ENCODE measurements at places on chromosomes 2 and 18.
A peak's percentile ranks its signal among the peaks of the same experiment; 100 is the strongest.

GRCh38 chr2:85682378-85682777 lies 11.8 kb upstream of the GNLY start:
- no peak for DNase-seq

DNA sequence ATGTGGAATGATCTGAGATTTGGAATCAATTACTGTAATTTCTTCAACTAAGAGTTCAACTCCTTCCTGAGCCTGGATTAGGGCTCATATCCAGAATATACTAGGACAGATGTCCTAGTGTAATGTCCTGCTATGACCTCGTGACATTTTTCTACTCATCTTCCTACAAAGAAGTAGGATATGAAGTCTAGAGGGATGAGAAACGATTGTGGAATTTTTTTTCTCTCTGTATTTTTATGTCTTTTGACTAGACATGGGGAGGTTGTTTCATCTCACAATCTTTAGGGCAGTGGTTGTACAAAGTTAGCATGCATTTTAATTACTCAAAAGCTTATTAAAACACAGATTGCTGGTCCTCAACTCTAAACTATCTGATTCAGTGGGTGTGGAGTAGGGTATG lies 203.0 kb downstream of the PARD3B start:
- DNase-seq, result no peak

GRCh38 chr2:17599617-17600016 lies 59.1 kb downstream of the VSNL1 start:
- no peak for DNase-seq

DNA sequence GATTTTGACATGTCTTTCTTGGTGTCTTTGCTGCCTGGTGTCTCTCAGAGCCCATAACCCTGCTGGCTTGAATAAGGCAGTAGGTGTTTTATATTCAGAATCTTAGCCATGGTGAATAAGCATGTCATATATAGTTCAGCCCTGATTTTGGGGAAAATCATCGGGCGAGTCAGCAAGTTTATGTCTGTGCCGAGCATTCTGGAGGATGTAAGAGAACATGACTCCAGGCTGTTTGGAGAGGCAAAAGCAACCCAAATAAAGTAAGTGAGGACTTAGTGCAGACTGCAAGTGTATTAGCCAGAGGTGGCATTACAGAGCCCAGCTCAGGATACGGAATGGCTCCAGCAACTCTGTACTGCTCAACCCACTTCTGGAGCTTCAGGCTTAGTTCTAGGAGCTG lies 50.3 kb downstream of the TCF7L1 start:
- DNase-seq, result no peak

DNA sequence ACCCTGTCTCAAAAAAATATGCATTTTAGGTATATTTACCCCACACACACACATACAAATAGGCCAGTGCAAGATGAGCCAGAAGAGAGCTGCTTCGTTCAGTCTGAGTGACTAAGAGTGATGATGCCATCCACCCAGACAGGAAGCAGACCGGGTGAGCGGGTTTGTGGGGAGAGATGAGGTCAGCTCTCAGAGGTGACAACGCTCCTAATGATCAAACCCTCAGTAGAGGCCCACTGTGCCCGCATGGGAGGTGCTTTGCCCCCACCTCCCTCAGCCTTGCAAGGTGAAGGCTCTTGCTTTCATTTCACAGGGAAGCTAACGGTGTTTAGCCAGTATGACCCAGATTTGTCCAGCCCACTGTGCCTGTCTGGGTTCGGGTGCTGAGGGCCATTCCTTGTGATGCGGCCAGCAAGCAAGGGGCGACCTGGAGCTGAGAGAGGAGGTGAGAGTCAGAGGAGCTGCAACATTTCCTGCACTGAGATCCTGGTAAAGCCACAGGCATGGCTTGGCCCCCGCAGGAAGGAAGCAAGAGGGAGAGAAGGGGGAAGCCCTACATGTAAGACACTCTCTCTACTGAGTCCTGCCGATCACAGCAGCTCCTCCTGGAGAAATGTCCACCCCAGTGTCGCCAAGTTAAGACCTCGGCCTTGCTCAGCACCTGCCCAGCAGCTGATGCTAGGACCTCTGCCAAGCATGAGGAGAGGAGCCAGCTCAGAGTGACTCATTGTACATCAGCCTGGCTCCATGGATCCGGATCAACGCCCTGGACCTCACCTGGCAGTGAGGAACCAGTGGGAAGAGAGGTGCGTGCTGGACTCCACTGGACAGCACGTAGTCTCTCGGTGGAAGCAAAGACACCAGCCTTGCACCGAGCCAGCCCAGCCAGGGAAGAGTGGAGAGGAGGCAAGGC lies 37.0 kb downstream of the NIFK start:
- no peak for DNase-seq

DNA sequence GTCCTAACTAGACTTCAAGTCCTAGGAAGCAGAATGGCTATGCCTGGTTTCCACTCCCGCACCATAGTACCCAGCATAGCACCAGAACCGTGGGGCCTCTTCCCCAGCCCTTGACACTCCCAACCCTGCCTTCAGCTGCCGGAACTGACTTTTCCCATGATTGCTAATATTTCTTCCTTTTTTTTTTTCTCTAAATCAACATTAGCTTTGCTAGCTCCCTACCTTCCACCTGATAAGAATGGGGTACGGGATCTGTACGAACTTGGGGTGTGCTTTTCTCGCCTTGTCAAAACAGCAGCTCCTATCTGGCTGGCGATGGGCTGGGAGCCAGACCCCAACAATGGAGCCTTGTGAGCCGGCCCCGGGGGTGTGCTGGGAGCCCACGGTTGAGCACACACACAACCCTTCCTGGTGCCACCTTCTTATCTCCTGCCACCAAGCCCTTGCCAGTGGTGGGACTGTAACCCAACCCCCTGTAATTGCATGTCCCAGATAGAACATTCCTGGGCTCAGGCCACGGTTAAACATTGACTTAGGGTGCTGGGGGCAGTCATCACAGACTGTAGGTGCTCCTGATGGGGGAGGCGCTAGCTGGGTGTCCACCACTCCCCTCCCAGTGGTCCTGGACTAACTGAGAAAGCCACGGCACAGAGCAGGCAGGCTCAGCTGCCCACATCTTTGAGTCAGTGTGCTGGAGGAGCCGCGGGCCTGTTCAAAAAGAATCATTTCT lies 213.0 kb upstream of the HAAO start:
- DNase-seq, result peak; percentile 55

DNA sequence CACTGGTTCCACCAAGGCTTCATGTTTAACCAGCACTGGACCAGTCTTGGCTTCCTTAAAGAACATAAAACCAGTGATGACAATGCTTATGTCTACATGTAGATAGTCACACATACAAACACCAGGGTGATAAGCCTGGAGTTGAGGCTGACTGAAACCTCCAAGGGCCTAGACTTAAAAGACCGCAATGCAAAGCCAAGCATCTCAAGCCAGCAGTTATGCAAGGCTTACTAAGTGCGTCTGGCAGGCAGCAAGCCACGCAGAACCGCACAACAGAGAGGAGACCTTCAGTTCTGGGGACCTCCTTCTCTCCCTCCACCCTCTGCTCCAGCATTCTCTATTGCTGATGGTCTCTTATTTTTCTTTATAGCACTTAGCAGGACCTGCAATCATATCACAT lies 63.2 kb upstream of the ACAA2 start:
- DNase-seq, result no peak

- DNase-seq, result no peak
Observed at GRCh38 chr2:198054299-198054698, 249.9 kb downstream of the PLCL1 start.
